Inflammatory macrophage treated with lipopolysaccharide for 1 hour (primary cell): ENCODE measurements at places on chromosomes 12 and 14.
A peak's percentile ranks its signal among the peaks of the same experiment; 100 is the strongest.

DNA sequence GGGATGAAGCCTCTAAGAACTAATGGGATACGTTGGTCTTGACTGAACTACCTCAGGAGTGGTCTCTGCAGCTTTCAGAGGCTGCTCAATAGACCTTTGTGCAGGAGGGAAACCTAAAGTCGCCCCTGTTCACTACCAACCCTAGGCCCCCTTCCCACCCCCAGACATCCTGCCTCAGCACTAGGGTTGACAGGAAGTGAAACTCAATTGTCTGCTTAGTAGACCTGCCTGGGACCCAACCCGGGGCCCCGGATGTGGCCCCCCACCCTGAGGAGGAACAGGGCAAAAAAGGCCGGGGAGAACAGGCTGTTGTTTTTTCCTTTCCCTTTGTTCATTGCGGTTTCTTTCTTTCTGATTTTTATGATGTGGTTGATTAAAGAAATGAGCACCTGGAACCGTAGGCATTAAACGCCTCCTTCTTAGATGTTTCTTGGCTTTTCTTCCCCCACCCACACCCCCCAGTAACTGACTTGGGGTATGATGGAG, 1.6 kb upstream of the DGKA start:
- DNase-seq = no peak

GRCh38 chr12:66071549-66071948, 59.0 kb downstream of the LLPH start:
- DNase-seq = peak; percentile 63

DNA sequence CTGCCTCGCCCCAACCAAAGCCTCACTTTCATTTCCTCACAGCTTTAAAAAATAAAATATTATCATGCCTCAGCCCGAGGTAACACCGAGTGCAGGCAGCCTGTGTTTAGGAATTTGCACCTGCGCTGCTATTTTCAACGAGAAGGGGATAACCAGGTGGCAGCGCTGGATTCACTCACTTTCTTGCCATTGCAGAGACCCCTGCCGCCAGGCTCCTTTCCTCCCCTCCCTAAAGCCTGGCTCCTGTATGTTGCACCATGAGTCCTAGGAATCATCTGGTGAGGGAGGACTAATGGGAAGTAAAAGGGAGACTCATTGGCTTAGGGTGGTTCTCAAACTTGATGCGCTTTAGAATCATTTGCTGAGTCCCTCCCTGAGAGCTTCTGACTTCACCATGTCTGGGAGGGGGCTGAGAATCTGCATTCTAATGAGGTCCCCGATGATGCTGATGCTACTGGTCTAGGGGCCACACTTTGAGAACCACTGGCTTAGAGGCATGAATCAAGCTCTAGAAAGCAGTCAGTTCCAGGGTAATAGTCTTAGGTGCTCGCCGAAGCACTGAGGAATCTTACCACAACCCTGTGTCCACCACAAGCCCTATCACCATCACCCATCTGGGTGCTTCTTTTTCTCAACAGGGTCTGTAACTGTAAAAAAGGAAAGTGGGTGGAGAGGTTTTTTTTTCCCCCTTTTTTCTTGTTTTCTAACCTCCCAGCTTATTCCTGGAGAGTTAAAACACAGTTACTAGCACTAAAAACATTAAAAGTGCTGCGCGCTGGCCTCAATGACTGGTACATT, 83.8 kb downstream of the SLC38A1 start:
- no peak for DNase-seq

DNA sequence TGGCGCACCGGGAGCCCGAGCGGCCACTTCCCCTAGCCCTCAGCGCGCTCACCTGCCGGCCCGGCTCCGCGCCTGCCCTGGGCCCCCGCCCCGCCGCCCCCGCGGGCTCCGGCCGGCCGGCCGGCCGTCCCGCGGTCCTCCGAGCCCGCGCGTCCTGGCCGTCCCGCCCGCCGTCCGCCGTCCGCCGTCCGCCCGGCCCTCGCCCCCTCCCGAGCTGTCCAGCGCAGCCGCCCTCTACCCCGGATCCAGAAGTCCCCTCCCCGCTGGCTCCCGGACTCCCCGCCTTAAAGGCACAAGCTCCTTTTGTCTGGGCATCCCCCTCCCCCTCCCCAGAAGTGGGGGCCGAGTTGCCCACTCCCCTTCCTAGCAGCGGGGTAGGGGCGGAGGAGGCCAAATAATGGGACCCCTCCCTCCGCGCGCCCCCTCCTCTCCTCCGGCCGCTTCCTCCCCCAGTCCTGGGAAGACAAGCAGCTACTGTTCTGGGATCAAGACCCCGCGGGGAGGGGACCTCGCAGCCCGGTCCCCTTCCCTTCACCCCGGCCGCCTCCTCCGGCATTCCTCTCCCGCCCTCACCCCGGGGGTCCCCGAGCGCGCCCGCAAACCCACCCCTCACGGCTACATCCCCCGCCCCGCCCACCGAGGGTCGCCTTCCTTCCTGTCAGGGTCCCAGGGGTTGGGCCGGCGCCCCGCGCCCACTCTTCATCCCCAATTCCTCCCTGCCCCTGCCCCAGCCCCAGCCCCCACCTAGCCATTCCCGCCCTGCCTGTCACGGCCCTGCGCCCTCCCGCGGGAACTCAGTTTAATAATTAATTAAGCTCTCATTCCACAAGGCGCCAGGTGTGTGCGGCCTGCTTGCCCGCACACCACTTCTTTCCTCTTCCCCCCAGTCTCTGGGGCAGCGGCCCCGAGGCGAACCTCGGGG, at the start of gene ADCY6:
Gene ADCY6, minus strand, starts transcription at position 236 of the 922 bp plus-strand sequence. CDS start 5,655 bp downstream, outside the sequence.
- DNase-seq = no peak

DNA sequence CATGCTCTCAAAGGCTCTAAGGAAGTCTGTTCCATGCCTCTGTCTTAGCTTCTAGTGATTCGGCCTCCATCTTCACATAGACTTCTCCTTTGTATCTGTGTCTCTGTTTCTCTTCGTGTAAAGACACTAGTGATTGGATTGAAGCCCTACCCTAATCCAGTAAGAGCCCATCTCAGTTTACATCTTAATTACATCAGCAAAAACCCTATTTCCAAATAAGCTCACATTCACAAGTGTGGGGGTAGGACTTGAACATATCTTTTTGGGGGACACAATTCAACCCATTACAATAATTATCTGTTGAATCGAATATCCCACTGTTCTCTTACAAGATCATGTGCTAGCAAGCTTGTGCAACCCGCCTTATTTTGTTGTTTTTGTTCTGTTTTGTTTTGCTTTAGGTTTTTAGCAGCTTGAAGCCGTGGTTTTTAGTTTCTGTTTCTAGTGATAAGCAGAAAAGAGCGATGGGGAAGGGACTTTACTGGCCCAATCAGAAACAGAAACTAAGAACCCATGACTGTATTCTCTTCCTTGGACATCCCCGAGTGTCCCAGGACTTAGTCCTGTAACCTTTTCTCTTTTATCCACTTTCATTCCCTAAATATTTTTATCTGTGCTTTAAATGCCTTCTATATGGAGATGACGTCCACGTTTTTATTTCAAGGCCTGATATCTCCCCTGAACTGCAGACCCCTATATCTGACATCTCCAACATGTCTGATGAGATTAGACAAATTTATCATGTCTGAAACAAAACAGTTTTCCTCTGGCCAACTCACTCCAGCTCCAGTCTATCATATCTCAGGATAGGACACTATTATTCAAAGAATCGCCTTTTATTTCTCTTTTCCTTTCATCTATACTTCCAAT, 353.0 kb downstream of the CCDC91 start:
- no peak for DNase-seq

GRCh38 chr12:96571101-96571862, 81.9 kb downstream of the CFAP54 start:
- no peak for DNase-seq

- DNase-seq = no peak
Observed at GRCh38 chr14:96514694-96515093, 12.5 kb downstream of the PAPOLA start.

DNA sequence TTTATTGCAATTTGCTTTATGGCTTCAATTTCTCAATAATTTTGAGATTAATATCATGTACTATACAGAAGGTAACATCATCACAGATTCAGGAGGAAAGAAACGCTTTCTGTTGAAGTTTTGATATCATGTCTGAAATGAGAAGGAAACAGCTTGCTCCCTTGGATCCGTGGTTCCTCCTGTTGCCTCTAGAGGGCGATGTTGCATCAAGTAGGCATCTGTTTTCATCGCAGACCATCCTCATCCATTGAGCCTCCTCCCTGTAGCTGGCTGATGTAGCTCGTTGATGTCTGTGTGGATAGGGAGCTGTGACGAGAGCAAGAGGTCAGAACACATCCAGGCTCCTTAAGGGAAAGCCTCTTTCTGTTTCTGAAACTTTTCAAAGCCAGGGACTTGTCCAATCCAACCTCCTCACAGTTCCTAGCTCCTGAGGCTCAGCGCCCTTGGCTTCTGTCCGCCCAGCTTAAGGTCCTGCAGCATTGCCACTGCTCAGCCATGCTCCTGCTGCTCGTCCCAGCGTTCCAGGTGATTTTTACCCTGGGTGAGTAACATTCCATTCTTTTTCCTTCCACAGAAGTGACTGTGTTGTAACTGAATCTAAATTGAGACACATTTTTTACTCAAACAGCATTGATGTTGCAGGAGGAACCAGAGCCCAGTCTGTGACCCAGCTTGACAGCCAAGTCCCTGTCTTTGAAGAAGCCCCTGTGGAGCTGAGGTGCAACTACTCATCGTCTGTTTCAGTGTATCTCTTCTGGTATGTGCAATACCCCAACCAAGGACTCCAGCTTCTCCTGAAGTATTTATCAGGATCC, 304.8 kb upstream of the OR4E1 start:
- peak; percentile 9 for DNase-seq

GRCh38 chr14:55221186-55221585, 29.8 kb upstream of the DLGAP5 start:
- no peak for DNase-seq

GRCh38 chr14:64775081-64775777, 71.0 kb downstream of the PLEKHG3 start:
- DNase-seq = no peak

- DNase-seq = no peak
Observed at GRCh38 chr12:93031028-93031427, 101.9 kb upstream of the EEA1 start.

DNA sequence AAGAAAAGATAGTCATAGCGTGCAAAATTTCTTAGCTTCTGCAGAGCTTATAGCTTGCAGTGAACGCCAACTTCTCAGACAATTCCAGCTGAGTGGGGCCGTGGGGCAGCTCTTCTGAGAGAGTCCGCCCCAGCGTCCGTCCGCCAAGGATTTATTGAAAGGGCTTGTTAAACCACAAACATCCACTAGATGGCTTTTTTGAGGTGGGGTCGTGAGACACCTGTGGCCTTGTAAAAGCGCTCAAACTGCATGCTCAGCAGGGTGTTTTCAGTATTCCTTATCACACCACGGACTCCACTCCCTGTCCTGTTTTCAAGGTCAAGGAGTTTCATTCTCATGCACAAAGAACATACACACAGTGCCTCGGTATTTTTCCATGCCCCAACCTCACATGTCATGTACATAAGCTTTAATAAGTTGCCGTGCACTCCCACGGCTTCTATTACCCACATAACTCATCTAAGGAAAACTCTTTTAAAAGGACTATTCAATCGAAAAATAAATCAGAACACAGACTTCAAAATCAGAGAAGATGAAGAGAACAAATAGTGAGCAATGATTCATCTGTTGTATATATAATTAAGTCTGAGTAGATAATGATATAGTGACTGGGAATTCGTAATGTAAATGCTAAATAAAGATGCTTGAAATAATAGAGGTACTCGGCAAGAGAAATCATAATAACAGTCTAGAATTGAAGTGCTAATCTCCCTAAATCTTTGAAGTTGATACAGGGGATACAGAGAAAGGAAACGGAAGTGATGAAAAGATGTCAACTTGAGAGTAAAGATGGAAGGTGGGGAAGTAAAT, 46.7 kb downstream of the WBP11 start:
- DNase-seq = no peak

DNA sequence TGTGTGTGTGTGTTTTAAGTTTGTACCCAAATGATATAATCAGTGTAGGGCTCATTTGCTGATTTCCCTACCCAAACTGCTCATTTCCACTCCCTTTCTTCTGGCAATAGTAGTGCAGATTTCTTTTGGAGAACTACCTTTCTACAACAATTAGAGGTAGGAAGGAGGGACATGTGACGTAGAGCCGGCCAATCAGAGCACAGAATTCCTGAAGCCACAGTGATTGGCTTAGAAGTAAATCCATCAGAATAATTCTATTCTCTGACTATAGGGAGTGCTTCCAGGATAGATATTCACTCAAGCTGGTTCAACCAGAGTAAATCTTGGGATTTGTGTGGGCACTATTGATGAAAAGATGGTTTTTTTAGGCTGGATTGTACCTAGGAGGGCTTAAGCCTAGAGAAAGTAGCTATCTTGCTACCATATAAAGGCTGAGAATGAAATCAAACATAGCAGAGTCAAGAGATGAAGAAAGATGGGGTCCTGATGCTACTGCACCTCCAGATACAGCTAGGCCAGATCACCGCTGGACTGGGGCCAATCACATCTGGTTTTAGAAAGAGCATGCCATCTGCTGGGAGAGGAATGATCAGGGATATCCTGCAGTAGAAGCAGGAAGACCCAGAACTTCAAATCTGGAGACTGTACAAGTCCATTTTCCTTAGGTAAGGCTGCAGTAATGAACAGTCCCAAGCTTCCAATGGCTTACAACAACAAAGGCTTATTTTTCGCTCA, 54.1 kb upstream of the NUAK1 start:
- no peak for DNase-seq

GRCh38 chr12:116324654-116325335, 47.3 kb upstream of the MED13L start:
- peak; percentile 65 for DNase-seq

DNA sequence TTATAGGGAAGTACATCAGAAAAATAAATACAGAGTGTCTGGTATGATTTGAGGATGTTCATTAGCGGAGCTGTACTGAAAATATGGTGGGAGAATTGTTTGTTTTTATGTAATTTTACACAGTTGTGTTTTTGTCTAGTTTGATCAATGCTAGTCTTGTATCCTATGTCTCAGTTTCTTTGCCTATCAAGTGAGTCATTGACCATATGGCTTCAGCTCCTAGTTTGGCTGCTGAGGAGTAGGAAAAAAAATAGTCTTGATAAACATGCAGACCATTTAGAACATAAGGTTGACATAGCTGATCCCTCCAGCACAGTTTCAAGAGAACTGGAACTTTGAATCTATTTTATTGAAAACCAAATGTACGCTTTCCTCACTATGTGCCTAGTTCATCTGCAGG, 1292.1 kb upstream of the FLRT2 start:
- no peak for DNase-seq

- no peak for DNase-seq
Observed at GRCh38 chr14:39974036-39974435, 541.8 kb upstream of the FBXO33 start.

- no peak for DNase-seq
Observed at GRCh38 chr12:56983386-56983785, 23.0 kb downstream of the ZBTB39 start.

GRCh38 chr14:79011920-79012204, 841.7 kb downstream of the NRXN3 start:
- DNase-seq = no peak

DNA sequence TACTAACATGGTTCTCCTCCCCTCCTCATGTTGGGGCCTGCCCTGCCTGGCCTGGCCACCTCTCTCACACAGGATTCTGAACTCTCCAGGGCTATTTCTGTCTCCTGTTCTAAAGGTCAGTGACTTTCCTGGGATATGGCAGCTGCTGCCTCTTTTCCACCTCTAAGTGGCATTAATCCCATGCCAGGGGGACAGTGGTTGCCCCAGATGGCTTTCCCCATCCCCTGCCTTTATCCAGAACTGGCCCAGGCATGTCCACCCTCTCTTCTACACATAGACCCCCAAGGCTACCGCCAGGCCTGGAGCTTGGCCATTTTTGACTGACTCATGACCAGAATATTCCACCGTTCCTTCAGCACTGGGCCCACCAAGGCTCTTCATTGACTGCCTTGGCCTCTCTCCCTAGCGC, 90.4 kb downstream of the IRF2BPL start:
- DNase-seq = no peak
